ENCODE measurements at places on chromosomes 13 and 19. TPM values are rescaled to one million over a fixed set of nuclear protein-coding genes. Genes with fewer than 3 reads are reported as not detected.

Gene IZUMO2
- not detected for total RNA-seq

Gene DNASE2
- total RNA-seq: 26.6 TPM

Gene SHC2
- 0.19 TPM for total RNA-seq

GRCh38 chr13:30159446-30159839, 147.9 kb downstream of the KATNAL1 start:
- H3K4me3 ChIP-seq: no peak overlapping the region
- no peaks in the 10 kb centered on the region for H3K36me3 ChIP-seq
- peaks cover 27% of the 10 kb centered on the region for H3K4me1 ChIP-seq
- DNase-seq: no peak
- no peak overlapping the region for H3K27ac ChIP-seq

- DNase-seq: no peak
- H3K27ac ChIP-seq: no peak overlapping the region
- no peaks in the 10 kb centered on the region for H3K27me3 ChIP-seq
- H3K4me3 ChIP-seq: no peak overlapping the region
- H3K4me1 ChIP-seq: peaks cover 8% of the 10 kb centered on the region
- no peaks in the 10 kb centered on the region for H3K36me3 ChIP-seq
These were observed 7.9 kb downstream of the PEX11G start for GRCh38 chr19:7480970-7481255.

GRCh38 chr13:76378767-76379166, 507.4 kb downstream of the KCTD12 start:
- H3K4me3 ChIP-seq: no peak overlapping the region
- no peak overlapping the region for H3K27ac ChIP-seq

All from B cell (primary cell).